ENCODE measurements at places on chromosomes 1 and 21. TPM values are rescaled to one million over a fixed set of nuclear protein-coding genes. Genes with fewer than 3 reads are reported as not detected.
A peak's percentile ranks its signal among the peaks of the same experiment; 100 is the strongest.

LRRC38 gene
- not detected for polyA plus RNA-seq

BNIPL gene
- polyA plus RNA-seq: 1.1 TPM

DNA sequence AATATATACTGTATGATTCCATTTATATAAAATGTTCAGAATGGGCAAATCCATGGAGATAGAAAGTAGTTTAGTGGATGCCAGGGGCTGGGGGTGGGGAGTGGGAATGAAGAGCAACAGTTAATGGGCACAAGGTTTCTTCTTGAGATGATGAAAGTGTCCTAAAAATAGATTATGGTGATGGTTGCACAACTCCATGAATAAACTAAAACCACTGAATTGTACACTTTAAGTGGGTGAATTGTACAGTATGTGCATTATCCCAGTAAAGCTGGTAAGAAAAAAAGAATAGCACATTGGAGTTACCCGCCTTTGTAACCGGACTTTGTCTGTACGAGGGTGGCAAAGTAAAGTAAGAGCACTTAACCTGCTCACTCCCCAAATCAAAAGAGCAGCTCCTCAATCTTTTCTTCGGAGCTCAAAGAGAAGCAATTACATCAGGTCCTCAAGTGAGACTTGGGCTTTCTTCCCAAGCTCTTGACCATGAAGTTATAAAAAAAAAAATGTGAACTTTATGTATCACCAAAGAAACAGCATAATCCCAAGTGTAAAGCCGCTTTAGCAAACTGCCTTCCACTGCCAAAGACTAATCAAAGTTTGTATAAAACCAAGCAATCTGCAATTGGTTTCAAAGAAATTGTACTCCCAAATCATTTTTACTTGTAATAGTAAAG lies 32.1 kb downstream of the ALDH9A1 start:
- DNase-seq: no peak

DNA sequence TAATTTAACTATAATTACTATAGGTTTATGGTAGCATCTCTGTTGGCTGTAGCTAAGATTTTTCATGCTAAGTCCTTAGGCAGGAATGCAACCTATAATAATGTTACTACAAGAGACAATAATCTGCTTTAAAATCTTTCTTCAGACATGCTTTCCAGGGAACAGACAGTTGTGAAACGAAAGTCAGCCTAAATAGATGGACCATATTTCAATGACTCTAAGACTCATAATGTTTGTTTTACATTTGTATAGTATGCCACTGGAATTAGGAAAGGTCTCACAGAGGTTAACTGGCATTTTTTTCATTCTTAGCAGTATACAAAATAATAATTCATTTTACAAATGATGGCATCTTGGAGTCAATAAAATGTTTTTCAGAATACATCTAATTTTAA lies 8.1 kb downstream of the RERE start:
- DNase-seq: no peak

DNA sequence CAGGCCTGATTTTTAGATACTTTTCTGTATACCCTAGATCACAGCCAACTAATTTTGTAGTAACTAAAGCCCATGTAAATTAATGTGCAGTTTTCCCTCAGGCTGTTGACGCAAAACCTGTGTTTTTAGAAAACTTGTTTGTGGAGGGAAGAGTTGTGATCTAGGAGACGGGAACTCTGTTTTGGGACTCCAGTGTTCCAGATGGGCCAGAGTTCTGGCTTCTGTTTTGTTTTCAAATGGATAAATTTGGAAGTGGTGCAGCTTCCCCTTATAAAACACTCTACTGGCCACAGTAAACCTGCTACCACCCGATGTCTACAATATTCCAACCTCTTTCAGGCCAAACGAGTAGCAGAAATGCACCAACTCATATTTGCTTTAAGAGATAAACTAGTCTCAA lies 13.6 kb upstream of the GPR88 start:
- DNase-seq: no peak

GRCh38 chr1:9842781-9843575 lies 19.2 kb upstream of the CLSTN1 start:
- no peak for DNase-seq

DNA sequence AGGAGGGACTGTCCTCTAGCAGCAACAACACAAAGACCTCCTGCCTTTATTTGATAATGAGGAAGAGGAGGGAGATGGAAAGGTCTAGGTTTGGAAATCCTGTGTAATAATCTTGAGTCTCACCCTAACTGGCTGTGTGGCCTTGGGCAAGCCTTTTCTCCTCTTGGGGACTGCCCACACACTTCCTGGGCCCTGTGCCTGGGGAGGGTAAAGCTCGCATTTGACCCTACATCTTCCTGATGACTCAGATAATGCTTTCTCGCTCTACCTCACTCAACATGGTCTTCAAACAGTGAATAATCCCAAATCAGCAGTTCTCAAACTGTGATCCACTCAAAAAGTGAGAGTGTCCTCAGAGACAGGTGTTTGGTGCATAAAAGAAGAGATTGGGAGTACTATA lies 81.2 kb downstream of the VWA5B1 start:
- no peak for DNase-seq

DNA sequence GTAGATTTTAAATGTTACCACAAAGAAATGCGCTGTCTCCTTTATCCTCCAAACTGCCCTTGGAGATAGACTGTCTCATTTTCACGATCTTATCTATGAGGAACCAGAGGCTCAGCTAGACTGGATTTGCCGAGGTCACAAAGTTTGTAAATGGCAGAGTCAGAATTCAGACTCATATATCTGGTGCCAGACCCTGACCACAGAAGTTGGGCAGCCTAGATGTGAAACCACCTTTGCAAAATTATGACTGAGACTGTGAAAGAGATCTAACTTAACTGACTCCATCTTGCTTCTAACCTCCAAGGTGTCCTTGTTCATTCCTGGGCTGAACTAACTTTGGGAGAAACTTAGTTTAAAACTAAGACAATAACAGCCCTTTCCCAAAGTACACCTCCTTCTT lies 14.1 kb downstream of the CNR2 start:
- DNase-seq: no peak

DNA sequence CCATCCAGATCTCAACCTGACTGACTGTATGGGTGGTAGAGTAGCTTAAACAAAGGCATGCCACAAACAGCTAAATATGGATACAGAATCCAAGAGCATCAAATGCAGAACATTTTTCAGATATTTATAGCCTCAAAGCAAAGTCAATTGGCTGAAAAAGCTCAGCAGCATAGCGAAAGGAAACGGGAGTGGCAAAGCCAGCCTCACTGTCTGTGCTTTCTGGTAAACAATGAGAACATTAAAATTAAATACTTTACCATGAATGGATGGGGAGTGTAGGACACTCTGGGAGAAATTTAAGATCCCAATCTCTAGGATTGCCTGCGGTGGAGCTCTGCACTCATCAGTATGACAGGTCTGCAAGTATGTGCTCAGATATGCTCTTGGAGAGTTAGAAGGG lies 4.4 kb downstream of the RASAL2 start:
- no peak for DNase-seq

- DNase-seq: peak; percentile 42
Measured at GRCh38 chr1:182069028-182069466, 7.5 kb upstream of the ZNF648 start.

Data from HepG2 (cell line).